NCI-H1694 treated with DMSO at 0.1 percent for 48 hours (cell line): ENCODE measurements at places on chromosomes 4 and X.

DNA sequence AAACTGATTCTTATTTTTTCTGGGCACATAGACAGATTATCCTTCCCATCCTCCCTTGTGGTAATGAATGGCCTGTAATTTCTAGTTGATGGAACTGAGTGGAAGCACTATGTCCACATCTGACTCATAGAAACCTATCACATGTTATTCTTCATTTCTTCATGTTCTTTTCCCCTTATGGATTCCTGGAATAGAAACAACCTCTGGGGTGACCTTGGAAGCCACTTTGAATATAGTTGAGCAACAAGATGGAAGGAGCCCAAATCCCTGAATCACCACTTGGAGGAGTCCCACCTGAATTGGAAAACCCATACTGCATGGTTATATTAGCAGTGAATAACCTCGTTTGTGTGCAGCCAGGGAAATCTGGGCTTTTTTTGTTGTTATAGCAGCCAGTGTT, 137.8 kb downstream of the MID1IP1 start:
- DNase-seq, result no peak

DNA sequence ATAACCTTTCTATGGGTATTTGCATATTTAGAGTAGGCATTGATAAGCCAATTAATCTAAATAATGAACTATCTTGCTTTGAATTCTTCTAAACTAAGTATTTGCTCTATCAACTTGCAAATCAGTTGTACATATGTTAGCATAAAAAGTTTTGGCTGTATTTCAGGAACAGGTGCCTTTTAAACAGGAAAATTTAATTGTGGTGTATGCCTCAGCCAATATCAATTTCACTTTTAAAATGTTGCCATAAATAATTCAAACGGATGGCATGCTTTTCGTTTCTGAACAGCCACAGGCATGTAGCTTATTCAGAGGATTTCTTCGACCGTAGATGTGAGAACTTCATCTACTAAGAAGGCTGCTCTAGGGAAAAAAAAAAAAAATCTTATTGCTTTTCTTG, 99.9 kb downstream of the DCLK2 start:
- no peak for DNase-seq

GRCh38 chr4:73707269-73707875, 33.0 kb upstream of the CXCL8 start:
- no peak for DNase-seq

- no peak for DNase-seq
Observed at GRCh38 chr4:31130930-31131329, 410.8 kb downstream of the PCDH7 start.

- DNase-seq, result no peak
Observed at GRCh38 chrX:96455078-96455477, 229.6 kb upstream of the DIAPH2 start.

GRCh38 chr4:78552389-78553042, 946 bp downstream of the ANXA3 start:
- no peak for DNase-seq

DNA sequence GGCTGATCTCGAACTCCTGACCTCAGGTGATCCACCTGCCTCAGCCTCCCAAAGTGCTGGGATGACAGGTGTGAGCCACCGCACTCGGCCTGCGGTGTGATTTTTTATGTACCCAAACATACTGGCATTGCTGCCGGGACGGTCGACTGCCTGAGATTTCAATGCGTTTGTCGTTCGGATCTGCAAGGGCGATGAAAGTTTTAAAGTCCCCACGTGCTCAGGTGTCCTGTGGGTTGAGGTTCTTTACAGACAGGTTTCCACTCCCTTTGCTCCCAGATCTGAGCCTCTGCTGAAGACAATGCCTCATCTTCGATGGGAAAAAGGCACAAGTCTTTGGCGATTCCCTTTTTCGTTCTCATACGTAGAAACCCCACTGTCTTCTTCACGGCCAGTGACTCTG, 78.1 kb upstream of the SHOX start:
- no peak for DNase-seq

- no peak for DNase-seq
Observed at GRCh38 chrX:10395643-10396042, 224.7 kb downstream of the MID1 start.

DNA sequence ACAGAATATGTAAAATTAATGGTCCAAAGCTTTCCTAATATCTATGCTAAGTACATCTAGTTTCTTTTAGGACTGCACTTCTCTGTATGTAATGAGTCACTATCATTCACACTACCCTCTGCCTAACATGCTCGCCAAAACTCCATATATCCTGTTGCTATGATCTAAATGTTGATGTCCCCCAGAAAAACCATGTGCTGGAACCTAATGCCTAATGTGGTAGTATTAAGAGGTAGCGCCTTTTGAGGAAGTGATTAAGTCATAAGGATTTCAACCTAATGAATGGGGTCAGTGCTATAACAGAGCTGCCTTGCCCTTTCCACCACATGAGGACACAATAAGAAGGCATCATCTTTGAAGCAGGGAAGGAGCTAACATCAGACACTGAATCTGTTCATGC, 34.9 kb upstream of the NFKB1 start:
- no peak for DNase-seq

GRCh38 chr4:40192114-40193015, 4.5 kb upstream of the RHOH start:
- DNase-seq, result no peak

GRCh38 chr4:147737623-147738022, 5.7 kb downstream of the ARHGAP10 start:
- no peak for DNase-seq

DNA sequence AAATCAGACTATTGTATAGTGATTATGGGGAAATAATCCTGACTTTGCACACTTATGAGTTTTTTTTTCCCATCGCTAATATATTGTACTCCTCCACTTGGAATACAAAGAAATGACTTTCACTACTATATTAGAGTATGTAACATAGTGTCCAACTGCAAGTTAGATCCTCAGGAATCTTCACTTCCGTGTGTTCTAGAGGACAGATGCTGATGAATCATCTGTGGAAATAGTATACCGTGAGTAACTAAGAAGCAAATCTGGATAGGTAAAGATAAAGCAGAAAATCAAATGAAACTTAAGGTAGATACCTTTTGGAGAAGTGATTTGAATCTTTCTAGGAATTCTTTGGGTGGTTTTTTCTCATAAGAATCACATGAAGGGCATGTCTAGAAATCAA, 8.3 kb downstream of the IL21 start:
- DNase-seq, result no peak

GRCh38 chr4:94852616-94853015, 94.9 kb downstream of the BMPR1B start:
- DNase-seq, result no peak

DNA sequence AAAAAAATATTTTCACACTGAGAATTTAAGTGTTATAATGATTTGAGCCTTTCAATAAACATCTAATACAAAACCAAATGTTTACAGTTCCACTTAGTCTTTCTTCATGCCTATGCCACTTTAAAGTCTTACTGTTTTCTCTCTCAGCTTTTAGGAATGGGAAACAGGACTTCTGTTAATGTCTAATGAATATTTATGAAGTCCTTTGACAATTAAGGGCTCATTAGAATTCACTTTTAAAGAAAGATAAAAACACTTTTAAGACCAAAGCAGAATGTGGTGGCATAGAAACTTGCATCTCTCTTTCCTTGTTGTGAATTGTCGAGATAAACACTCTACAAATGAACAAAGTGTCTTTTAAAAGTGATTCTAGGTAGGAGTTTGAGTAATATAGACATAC, 315.9 kb downstream of the BMPR1B start:
- no peak for DNase-seq

DNA sequence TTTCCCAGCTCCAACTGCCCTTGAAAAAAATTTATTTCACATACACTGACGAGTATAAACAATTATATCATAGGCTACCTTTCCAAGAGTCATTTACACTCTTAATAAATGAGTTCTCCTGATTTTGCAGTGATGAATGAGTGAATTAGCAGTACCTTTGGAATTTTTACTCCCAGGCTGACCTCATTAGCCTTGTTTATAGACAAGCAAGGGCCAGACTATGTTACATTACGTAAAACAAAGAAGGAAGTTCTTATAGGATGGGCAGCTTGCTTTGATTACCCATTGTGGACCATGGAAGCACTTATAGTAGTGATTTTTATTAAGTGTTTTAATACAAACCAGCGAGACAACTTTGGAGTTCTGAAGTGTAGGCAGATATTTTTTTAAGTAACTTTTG, 112.9 kb upstream of the C1QTNF7 start:
- DNase-seq, result no peak

GRCh38 chr4:114132199-114132598, 152.8 kb upstream of the ARSJ start:
- DNase-seq, result no peak

GRCh38 chrX:86910602-86911311, 606.8 kb upstream of the KLHL4 start:
- DNase-seq, result no peak

DNA sequence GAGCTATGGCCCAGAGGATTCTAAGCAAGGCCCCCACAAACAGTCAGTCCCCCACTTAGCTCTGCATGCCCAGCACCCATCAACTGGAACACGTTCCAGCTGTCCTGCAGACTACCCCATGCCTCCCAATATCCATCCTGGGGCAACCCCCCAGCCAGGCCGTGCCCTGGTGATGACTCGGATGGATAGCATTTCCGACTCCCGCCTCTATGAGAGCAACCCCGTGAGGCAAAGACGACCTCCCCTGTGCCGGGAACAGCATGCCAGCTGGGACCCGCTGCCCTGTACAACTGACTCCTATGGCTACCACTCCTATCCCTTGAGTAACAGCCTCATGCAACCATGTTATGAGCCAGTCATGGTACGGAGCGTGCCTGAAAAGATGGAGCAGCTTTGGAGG, 32.0 kb downstream of the LAS1L start:
- DNase-seq, result no peak

DNA sequence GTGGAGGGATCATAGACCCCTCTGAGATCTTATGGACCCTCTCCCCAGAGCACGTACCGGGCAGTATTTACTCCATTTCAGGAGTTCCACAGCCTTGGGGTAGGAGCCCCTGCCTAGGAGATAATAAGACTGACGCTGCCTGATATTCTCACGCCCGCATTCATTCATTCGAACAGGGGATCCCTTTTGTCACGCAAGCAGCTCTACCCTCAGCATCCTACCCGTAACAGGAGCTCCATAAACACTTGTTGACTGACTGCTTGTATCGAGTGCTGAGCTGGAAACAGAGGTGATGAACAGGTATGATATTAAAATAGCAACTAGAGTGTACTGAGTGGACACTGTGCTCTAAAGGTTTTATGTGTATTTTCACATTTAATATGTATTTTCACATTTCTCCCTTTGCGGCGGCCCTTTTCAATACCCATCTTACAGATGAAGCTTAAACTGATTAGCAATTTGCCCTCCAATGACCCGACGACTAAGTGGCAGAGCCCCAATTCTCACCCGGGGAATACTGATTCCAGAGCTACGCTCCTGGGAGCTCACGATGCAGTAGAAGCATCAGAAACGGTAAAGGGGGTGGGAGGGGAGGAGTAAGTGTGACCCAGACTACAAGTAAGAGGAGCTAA, 888 bp downstream of the RAB28 start:
- no peak for DNase-seq

DNA sequence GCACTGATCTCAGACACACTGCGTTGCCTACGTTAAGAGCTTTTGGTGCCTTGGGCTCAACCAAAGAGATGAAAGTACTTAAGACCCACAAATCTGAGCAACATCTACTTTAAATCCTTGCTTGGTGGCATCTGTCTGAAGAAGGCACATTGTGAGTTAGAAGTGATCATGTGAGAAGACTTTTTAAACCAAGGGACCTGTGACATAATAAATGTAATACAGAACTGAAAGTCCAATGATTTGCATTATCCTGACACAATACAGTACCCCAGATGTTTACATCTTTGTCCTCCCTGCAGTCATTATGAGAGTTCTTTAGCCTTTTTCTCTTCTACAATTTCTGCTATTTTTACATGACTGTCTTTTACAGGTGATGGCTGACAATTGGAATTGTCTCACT, 96.7 kb upstream of the FTHL17 start:
- DNase-seq, result no peak

DNA sequence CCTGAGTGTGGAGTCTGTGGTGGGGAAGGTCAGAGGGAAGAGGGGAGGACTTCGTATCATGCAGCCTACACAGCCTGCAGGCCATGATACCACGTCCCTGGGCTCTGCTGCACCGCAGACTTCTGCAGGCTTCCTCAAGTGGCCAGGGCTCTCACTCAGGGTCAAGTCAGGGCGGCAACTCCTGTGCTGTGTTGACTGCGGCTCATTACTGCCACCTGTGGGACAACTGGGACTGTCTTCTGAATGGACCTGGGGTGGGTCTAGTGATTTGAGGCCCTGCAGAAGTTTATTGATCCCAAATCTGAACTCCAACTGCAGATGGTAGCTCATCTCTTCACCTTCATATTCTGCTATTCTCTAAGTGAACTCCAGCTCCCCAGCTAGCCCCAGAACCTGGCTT, 167.1 kb downstream of the NSUN7 start:
- no peak for DNase-seq

DNA sequence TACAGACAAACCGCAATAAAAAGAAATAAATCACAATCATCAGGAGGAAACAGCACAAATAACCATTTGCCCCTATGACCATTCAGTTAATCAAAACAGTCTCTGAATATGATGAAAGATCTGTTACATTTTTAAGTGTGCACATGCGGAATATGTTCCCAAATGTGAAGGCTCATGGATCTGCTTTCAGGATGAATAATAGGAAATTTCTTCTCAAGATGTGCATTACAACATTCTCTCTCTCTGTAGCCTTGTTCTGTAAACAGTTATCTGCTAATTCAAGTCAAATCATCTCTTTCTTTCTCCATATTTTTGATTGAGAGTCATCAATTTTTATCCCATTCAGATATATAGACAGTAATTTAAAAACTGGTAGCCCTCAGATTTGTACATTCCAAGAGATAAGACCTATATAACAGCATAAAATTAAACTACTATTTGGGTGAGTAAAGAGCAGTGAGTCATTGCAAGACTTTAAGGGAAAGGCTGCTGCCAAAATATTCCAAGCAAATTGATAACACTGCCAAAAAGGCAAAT, 433.9 kb upstream of the ATOH1 start:
- no peak for DNase-seq

GRCh38 chr4:80268936-80269335, 2.5 kb downstream of the FGF5 start:
- DNase-seq, result no peak
